ENCODE measurements at places on chromosomes 5 and 9.

DNA sequence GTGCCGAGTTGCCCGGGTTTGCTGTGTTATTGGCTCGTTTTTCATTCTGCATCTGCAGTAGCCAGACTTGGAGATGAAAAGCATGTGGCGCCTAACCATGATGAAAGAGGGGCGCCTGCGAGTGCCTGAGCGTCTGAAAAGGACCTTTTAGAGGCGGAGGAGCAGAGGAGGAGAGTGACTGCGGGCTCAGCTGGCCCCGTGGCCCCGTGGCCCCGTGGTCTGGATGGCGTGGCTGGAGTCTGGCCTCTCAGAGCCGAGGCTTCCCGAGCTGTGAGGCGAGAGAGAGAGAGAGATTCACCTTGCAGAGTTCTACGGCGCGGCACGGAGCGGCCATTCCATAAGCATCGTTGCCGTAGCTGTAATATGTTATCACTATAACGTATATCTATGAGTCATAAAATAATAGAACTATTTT is 55.3 kb upstream of the RNU6ATAC start:
- no peak for DNase-seq

DNA sequence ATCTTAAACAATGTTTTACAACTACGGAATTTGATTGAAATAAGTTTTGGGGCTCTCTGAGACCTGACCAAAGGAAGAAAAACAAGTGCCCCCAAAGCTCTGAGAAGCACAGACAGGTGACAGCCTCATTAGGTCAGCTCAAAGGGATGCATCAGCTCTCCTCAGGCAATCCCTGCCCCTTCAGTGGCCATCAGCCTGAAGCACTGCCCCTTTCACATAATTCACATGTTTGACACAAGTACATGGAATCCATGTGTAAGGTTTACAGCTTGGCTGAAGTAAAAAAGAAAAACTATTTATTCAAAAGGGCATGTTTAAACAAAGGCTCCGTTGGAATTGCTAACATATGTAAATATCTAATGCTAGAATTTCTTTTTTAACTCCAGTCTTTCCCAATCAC is 56.3 kb downstream of the TSSK1B start:
- no peak for DNase-seq

DNA sequence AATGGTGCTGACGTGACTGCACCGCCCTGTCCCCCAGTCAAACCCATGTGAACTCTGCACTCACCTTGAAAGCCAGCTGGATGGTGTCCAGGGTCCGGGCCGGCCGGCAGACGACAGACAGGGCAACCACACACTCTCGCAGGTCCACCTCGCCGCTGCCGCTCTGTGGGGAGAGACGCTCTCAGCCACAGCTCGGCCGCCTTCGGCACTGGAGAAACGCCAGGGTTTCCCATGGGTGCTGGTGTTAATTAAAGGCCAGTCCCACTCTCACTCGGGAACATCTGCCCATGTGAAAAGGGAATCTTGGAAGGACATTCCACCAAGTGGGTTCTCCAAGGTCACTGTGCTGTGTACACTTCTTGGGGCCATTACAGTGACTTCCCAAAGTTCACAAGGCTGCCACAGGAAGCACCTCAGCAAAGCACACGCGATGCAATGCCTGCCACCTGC is 25.5 kb upstream of the SLC6A3 start:
- no peak for DNase-seq

- no peak for DNase-seq
Measured at GRCh38 chr9:126056312-126057021, 270.2 kb upstream of the MVB12B start.

GRCh38 chr5:73061593-73061992 is 58.8 kb upstream of the TMEM171 start:
- DNase-seq, result no peak

- no peak for DNase-seq
Measured at GRCh38 chr5:43609752-43610151, 6.8 kb downstream of the NNT start.

DNA sequence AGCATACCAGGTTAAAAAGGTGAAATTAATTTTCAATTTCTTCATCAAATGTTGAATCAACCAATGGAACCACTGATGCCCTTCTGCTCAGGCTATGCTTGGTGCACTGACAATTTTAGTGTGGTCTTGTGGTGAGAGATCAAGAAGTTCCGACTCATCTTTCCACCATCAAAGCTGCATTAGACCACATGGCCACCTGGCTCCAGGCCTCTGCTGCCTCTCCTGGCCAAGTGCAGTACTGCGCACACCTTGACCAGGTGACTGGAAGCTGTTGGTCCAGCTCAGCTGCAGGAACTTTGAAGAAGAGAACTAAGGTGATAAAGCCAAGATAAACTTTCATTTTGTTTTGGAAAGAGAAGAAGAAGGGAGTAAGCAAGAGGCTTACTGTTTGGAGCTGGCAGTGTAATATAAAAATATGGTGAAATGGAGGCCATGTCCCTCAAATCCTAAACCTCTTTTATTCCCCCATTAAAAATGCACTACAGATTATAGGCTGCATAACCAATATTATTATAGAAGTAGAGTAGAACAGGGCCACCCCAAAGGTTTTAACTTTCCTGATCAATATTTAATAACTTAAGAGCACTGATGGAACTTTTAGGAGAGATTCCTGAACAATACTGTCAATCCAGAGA is 315.5 kb upstream of the C9orf72 start:
- DNase-seq, result no peak

DNA sequence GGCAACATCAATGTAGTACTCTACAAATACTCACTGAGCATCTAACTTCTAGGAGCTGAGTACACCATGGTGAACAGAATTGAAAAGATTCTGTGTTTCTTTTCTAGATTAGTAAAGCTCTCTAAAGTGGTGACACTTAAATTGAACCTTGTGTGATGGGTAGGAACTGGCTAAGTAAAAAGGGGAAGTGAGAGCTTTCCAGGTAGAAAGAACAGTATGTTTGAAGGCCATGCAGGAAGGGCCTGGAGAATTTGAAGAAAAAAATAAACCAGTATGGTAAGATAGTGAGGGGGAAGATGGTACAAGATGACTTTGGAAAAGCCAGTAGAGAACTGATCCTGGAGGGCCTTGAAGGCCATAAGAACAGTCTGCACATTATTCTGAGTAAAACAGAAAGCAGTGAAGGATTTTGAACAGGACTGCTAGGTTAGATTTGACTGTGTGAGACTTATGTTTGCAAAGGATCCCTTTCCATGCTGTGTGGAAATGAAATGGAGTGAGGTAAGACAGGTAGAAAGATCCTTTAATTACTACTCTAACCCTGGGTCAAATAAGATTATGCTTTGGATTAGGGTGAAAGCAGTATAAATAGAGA is 46.7 kb upstream of the UBQLN1 start:
- DNase-seq, result no peak

DNA sequence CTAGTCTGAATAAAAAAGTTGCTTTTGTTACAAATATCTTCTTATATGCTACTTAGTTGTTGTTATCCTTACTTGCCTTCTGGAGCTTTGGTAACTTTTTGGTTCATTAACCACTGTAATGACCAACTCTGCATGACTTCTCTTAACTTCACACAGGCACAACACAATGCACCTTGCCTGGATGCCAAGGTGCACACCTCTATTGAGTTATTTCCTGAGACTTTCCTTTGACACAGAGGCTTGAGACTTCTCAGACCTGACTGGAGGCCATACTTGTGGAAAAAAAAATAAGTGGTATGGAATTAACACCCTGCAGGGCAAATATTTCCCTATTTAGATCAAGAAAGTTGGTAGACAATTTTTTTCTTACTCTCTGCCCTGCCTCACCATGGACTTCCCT is 1925.6 kb downstream of the EFNA5 start:
- no peak for DNase-seq

DNA sequence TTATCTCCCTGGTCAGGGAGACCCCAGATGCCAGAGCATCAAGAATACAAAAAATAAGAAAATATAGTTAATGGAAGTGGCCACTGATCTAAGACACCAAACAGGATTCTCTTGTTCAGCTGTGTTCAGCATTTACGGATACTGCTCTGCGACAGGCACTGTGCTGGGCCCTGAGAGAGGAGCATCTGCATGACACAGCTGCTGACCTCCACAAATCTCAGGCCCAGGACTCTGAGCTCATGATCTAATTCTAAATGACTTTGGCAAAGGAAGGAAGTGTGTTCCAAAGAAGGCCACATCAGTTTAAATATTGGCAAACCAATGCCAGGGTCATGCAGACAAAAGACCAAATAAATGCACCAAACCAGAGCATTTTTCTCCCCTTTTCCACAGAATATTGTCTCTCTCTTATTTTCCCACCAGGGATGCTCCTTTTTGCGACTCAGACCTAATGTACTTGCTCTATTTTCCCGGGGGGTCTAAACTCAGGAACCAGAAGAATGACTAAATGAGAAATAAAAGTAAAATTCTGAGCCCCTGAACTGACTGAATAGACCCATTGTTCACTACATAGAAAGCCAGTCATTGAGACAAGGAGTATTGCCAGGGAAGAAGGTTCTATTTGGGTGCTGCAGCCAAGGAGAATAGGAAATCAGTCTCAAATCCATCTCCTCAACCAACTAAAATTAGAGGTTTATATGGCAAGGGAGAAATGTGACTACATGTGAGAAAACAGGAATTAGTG is 1.4 kb upstream of the AGGF1 start:
- DNase-seq, result peak; percentile 85
